Cortex of kidney (tissue), 1 donor: ENCODE measurements at places on chromosomes 3 and 15.

GRCh38 chr15:78069052-78069414 lies 8.5 kb downstream of the TBC1D2B start:
- DNase-seq = no peak

DNA sequence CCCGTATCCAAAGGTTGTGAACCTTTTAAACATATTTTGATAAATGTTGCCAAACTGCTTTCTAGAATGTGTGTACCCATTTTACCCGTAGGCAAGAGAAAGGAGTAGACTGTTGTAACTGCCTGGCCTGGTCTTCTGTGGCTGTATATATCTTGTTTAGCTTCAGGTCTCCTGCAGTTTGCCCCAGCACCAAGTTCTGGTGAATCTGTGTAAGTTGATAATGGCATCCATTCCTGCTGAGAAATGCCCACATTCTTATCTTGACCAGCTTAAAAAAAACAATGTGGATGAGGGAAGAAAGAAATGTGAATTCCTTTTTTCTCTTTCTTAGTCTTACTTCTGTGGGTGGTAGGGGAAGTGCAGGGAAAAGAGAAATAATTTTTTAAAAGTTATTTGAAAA lies 53.3 kb upstream of the TLE3 start:
- no peak for DNase-seq

DNA sequence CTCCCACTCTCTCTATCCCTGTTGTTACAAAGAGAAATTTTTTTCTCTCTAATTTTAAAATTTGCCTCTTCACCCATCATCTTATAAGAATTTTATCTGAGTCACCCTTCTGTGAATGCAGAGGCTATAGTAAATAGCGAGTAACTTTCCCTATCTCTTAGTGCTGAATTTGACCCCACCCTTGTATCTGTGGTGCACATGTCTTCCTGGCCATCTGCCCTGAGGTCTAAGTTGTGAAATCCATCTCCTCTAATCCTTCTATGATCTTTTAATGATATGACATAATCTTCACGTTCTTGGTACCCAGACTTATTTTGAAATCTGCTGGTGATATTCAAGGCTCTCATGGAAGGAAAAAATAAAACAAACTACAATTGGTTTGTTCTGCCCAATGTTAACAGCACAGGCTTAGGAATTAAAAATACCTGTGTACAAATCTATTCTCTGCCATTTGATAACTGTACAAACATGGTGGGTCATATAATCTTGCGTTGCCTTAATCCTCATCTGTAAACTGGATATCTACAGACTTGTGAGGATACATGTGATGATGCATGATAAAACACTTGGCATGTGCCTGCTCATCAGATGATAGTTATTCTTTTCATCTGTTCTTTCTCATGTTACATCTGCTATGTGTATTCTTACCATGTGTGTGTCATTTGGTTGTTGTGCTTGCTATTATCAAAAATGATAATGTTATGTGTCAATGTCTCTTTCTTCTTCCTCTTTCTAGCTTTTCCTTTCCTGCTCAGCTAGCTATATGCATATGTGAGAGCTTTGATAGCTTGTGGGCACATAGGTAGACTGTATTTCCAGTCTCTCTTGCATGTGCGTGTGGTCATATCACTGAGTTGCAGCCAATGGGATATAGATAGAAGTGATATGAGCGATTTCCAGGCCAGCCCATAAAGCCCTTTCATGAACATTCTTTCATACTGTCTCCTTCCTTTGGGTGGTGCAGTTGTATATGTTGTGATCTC lies 13.7 kb upstream of the CCR3 start:
- no peak for DNase-seq

DNA sequence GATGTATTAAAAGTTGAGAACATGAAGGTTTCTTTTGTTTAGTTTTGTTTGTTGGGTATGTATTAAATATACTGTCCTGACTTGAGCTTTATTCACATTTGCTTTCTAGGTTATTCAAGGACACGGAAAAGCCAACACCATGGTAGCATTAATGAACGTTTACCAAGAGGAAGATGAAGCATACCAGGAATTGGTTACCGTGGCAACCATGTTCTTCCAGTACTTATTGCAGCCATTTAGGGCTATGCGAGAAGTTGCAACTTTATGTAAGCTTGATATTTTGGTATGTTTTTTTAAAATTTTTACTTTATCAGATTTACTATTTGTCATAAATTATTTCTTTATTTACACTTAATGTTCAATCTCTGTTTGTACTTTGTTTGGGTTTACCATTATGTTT lies 3.6 kb downstream of the WHAMM start:
- no peak for DNase-seq

DNA sequence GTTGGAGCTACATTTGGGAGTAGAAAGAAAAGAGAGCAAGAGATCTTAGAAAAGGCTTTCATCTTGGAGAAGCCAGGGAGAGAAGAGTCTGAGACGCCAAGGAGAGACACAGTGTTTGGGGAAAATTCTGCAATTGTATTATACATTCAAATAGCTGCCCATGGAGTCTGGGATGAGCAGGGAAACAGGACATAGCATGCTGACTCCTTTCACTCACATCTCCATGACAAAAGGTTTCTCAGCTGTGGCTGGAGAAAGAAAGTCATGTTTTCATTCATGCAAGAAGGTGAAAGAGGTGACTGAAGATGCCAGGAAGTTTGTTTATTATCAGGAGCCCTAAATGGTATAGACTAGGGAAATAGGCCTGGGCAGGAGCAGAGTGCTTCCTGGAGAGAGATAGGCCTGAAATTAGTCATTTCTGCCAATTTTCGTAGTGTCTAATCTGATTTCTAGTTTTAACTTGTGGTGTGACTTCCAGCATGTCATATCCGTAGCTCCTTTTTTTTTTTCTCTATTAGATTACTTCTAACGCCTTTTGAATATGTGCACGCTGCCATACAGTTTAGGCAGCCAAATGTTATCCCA lies 34.1 kb downstream of the ACP3 start:
- no peak for DNase-seq

GRCh38 chr3:48413611-48414010 lies 16.3 kb downstream of the PLXNB1 start:
- no peak for DNase-seq

- DNase-seq = no peak
These were observed 5.4 kb downstream of the ACOX2 start for GRCh38 chr3:58531555-58531954.
